Inflammatory macrophage treated with lipopolysaccharide for 4 hours (primary cell): ENCODE measurements at places on chromosomes 2 and 18.
A peak's percentile ranks its signal among the peaks of the same experiment; 100 is the strongest.

GRCh38 chr2:148781544-148781943, 93.5 kb upstream of the KIF5C start:
- no peak for DNase-seq

- no peak for DNase-seq
These were observed 204.2 kb upstream of the CELF4 start for GRCh38 chr18:37769826-37770225.

GRCh38 chr2:73827018-73827417, 1.7 kb upstream of the STAMBP start:
- DNase-seq: peak; percentile 67

- no peak for DNase-seq
These were observed 124.1 kb downstream of the EN1 start for GRCh38 chr2:118723394-118723793.

DNA sequence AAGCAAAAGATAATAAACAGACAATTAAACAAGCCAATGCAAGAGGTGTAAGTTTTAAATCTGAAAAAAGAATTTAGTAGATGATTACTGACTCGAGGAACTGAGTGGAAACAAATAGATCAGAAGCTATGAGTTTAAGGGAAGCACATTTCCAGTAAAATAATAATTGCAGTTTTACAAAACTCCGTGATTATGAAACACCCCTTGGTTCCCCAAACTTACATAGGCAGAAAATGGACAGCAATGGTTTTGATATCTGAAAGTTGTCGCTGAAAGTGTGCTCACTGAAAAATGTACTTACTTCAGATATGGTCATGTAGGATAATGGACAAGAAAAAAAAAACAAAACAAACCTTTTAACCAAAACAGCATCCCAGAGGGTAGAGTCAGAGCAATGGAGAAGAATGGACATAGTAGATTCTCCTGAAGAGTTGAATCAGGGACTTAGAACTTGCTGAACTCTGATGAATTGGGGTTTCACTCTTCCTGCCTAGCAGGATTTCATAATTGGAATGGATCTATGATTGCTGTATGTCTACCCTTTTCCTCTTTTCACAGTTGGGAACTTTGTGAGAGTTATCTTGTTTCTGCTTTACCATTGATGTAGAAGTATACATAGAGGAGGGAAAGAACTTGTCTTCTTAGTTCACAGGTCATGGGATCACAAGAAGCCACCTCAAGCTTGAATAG, 305.6 kb upstream of the ZEB2 start:
- peak; percentile 93 for DNase-seq

- no peak for DNase-seq
These were observed 187.7 kb upstream of the CXCR4 start for GRCh38 chr2:136305517-136306192.

DNA sequence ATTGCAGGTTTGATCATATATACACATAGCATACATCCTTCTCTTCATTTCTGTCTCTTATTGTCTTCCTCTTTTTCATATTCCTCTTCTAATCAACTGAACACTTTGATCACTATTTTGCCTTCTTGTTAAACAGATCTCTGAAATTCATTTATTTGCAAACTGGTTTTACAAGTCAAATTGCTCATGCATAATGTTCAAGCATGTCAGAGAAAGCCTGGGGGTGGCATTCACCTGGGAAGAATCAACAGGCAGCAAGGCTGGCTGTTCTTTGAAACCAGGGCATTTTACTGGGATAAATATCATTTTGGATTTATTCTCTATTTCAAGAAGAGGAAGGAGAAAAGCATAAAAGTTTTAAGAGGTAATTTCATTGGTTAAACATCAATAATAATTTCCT, 66.9 kb upstream of the LRATD1 start:
- no peak for DNase-seq

- DNase-seq: peak; percentile 69
These were observed 394.5 kb downstream of the DLGAP1 start for GRCh38 chr18:4060427-4061281.

DNA sequence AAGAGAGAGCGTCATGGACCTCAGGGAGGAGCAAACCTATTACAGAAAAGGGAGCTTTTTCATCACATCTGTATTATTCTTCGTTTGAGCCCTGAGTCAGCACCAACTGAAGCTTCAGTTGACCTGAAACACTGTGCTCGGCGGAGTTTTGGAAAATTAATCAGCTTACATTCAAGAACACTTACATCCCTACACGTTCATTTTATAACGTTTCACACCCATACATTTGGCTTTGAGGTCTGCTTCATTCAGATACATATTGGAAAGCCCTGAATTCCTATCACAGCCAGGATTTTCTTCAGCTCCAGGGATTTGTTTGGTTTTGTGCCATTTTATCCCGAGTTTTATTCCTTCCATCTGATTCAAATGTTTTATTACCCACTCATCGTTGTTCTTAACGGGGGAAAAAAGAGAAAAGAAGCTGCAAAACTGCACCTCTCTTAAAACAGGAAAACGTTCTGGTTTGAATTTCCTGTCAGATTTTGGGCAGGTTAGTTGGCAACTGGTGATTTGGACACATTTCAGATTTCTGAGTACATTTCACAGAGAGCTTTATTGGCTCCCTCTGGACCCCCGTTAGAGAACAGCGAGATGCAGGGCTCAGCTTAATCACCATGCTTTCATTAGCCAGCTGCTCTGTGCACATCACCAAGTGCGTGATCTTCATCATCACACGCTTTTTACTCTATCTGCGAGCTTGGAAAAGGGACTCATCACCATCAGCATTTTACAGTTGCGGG, 88.8 kb downstream of the CDC42EP3 start:
- DNase-seq: no peak

- no peak for DNase-seq
These were observed 176.8 kb downstream of the KCNS3 start for GRCh38 chr2:18055290-18055689.

GRCh38 chr2:97969081-97970067, 26.4 kb downstream of the TMEM131 start:
- DNase-seq: peak; percentile 77

- no peak for DNase-seq
These were observed 756 bp upstream of the PTPN4 start for GRCh38 chr2:119758881-119759450.

DNA sequence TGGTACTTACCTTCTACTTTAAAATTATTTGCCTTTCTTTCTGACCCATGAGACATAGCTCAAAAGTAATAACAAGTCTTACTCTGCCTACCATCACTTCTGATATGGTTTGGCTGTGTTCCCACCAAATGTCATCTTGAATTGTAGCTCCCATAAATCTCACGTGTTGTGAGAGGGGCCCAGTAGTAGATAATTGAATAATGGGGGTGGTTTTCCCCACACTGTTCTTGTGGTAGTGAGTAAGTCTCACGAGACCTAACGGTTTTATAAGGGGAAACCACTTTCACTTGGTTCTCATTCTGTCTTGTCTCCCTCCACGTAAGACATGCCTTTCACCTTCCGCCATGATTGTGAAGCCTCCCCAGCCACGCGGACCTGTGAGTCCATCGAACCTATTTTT, 47.5 kb downstream of the GALNT3 start:
- no peak for DNase-seq

DNA sequence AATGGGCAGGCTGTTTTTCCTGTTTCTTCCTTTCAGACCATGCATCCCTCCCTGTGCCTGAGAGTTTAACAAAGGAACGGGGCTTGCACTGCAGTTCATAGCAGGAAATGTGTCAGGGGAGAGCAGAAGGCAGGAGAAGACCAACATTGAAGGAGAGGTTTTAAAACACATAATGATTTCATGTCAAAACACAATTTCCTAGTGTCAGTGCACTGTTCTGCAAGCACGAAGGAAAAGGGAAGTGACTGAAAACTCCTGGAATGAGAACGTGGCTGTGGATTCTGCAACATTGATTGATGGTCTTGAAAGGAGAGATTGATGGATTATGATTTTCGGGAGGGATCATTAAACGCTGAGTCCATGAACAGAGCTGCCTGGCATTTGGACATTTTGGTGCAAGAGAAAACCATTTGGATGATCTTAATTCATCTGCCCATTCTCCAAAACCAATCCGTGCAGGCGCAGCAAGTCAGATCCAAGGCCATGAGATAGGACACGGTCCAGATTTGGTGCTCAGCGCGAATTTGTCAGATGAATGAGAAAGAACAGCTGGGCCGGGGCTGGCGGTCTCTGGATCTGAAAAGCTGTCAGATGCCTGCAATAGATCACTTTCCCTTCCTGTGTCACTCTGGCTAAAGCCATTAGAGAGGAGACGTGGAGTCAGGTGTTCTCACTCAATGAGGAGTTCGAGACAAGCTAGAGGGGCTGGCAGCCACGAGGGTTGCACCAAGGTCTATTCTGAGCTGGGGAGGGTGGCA, 38.4 kb downstream of the C1QL2 start:
- no peak for DNase-seq

DNA sequence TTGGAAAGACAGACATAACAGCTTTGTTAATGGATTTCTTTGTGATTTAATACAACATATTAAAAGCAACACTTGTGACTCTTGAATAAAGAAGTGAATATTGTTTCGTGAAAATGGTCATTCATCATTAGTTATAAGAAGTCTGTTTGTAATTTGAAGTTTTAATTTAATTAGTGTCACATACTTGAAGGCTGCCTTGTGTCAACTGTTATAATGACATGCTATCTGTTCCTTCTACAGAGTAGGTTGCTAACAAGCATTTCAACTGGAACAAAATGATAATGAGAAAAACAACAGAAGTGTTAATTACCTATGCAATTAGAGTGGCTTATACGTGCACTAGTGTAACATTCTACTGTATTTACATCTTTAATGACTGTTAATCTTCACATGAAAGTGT, 624.7 kb downstream of the LRP1B start:
- DNase-seq: no peak

GRCh38 chr2:42493468-42494354, at the start of gene KCNG3:
Gene KCNG3, minus strand, starts transcription at chr2:42493982. Its CDS starts 481 bp downstream, at chr2:42493501.
- peak; percentile 44 for DNase-seq

GRCh38 chr2:126979039-126980003, 80.6 kb downstream of the TEX51 start:
- no peak for DNase-seq
